ENCODE measurements at places on chromosomes 7 and 10. TPM values are rescaled to one million over a fixed set of nuclear protein-coding genes. Genes with fewer than 3 reads are reported as not detected.

Gene RELN
- 8.6 TPM for polyA plus RNA-seq

Gene LIPF
- not detected for polyA plus RNA-seq

DNA sequence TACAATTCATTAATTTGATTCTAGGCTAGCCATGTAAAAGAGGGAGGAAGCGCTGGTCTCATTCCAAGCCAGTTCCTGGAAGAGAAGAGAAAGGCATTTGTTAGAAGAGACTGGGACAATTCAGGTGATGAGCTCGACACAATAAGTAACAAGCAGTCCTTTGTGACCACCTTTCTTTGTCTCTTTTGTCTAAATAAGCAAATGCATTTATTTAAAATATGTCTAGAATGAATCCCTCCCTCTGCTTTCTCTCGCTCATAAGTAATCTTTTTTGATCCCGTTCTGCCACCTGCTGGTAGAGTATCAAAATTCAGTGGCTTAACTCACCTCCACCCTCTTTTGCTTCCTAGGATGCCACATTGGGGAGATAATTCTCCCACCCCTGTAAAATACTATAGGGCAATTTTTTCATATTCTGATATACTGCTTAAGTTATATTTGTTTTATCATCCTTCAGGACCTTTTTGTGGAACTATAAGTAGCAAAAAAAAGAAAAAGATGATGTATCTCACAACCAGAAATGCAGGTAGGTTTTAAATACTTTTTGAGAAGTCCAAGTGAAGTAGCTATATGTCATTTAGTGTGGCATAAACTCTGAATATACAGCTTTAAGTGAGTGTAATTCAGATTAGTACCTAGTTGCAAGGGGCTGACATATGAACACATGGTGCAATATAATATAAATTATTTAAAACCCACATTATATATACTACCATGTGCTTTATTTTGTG lies 91.5 kb downstream of the GSDME start:
- DNase-seq, result peak; percentile 34

DNA sequence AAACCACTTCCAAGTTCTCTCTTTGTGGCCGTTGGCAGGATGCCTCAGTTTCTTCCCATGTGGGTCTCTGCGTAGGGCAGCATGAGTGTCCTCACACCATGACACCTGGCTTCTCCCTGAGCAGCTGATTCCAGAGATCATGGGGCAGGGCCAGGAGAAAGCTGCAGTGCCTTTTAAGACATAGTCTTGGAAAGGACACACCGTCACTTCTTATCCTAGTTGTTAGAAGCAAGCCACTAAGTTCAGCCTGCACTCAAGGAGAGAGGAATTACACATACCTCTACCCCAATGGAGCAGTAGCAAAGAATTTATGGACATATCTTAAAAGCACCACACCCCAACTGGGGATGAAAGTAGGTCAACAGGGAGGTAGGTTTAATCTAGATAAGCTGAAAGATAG lies 16.4 kb downstream of the NODAL start:
- DNase-seq, result no peak

DNA sequence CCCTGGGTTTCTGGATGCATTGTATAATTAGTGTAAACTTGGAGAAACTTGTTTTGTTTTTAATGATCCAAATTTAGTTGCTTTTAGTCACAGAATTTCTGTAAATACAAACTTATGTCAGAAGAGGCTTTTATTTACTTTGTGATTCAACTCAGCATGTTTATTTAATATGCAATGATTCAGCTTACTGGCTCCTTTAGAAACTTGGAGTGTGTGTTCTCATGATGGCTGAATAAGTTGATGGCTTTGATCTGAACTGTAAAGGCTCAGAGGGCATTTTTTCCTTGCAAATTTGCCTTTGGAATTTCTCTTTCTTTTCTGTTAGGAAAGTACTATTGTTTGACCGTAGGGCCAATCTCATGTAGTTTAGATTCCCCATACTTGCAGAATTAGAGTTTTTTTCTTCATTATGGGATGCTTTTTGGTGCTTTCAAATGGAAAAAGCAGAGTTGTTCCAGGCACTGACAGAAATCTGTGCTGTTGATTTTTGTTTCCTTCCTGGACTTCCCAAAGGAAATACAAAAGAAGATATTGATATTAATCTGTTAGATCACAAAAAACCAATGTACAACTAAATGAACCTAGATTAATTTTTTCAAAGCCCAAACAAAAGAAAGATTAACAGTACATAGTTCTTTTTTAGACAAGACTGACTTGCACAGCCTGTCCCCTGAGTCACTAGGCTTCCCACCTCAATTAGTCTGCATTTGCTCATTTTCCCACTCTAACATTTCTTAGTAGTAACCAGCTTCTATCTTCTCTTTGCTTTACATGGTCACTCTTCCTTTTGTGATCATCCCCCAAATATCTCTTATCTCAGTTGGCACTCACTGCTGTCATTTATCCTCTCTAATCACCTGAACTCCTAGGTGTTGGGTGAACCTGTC lies 96.8 kb upstream of the AGR3 start:
- peak; percentile 84 for DNase-seq

DNA sequence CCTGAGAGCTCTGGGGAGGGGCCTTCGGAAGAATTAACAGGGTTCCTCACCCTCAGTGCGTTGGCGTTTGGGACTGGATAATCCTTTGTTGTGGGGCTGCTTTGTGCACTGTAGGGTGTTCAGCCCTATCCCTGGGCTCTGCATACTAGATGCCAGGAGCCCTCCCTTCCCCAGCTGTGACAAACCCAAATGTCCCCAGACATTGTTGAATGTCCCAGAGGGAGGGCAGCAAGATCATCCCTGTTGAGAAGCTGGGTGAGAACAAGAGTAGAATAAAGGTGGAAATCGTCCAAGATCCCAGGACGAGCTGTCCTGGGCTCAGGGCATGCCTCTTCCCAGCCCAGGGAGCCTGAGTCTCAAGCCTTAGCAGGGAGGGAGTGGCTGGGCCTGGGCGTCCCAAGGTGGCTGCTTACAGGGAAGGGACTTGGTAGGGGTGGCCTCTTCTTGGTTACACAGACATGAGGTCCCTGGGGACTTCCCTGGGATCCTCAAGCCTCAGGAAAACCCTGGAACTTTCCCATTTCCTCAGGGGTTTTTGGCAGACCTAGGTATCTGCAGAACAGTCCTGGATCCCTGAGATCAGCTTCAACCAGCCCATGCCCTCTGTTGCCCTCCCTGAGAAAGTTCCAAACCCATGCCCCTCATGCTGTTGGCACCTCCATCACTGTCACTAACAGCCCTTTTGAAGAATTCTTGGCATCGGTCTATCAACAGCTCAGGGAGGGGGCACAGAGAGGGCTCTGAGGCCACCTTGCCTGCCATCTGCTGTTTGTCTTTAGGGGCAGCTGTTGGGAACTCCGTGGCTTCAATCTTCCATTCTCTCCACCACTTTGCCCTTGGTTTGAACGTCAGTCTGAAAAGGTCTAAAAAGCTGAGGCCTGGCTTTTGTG lies 53.7 kb downstream of the GOLGA7B start:
- no peak for DNase-seq

DNA sequence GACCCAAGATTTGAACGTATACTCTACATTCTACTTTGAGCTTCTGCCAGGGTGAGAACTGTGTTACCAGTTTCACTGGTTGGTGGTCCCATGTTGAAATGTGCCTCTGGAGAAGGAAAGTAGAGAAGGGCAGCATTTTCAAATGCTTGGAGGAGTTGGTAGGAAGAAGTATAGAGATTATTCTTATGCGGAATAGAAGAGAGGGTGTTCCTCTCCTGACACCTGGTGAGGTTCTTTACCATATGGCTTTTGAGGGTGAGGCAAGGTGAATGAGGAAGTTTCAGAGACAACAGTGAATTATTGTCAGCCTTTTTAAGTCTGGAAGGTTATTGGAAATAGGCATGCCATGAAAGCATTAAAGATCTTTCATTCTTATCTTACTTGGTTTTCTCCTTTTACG lies 34.3 kb downstream of the R3HCC1L start:
- DNase-seq, result no peak

- no peak for DNase-seq
These were observed 8.5 kb upstream of the RSBN1L start for GRCh38 chr7:77687747-77688144.

- DNase-seq, result no peak
These were observed 11.1 kb downstream of the UNC5B start for GRCh38 chr10:71223347-71224058.

Data from fibroblast of lung (primary cell).